Calu3 (cell line): ENCODE measurements at places on chromosomes 2 and 18. TPM values are rescaled to one million over a fixed set of nuclear protein-coding genes. Genes with fewer than 3 reads are reported as not detected.
A peak's percentile ranks its signal among the peaks of the same experiment; 100 is the strongest.

DNA sequence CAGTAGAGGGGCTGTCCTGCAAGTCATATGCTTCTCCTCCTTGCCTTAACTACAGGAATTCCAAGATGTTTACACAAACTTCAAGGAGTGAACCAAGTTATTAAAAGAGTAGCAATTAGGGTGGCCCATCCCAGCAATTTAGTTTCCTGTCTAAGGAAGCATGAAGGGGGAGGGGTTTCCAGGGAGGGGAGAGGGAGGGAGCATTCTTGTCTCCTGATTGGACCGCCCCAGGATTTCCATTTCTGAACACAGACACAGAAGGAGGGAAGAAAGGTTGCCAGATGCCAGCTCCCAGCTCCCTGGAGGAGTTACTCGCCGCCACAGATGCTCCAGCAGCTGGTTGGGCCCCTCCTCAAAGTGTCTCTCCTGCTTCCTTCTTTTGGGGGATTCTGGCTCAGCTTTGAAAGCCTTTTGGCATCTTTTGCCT, 107.6 kb downstream of the TRIB2 start:
- no peaks in the 10 kb centered on the region for H3K36me3 ChIP-seq
- H3K4me3 ChIP-seq, result no peak overlapping the region
- no peak overlapping the region for H3K27ac ChIP-seq
- DNase-seq, result no peak
- H3K4me1 ChIP-seq, result no peaks in the 10 kb centered on the region

DNA sequence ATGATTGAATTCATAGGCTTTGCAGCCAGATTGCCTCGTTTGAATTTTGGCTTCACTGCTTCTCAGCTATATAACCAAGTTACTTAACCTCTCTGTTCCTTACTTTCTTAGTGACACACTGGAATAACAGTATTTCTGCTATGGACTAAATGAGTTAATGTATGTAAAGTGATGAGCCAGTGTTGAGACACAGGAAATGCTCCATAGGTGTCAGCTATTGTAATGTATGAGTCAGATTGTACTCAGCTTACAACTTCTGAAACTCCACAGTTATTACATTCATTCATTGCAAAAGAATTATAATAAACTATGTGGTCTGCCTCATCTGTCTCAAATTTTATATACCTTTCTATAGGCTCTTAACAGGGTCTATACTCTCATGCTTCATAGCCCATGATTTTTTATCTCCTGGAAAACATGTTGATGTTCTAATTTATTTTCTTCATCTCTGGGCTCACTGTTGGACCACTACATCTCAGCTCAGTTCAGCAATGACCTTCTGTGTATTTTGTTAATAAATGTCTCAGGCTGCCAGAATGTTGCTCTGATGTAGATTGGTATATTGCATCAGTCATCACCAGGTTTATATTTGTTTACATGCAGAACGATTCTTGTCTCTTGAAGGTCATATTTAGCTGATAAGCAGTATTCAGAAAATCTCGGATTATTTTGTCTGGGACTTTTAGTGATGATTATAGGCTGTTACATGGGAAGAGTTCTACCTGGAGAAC, 76.2 kb downstream of the MAP3K20 start:
- peak overlapping the region; percentile 39 for H3K27ac ChIP-seq
- no peaks in the 10 kb centered on the region for H3K27me3 ChIP-seq
- peaks cover 17% of the 10 kb centered on the region for H3K4me1 ChIP-seq
- no peak overlapping the region for H3K4me3 ChIP-seq

GRCh38 chr18:26089293-26090129, 902 bp downstream of the SS18 start:
- peak overlapping the region; percentile 99 for H3K4me3 ChIP-seq
- no peak for DNase-seq
- peak overlapping the region; percentile 55 for H3K27ac ChIP-seq
- H3K36me3 ChIP-seq, result peaks cover 35% of the 10 kb centered on the region

Gene CYP26B1
- 3.0 and 5.1 TPM in 2 replicates for total RNA-seq

Gene MOB4
- total RNA-seq, result 28.3 TPM in 2 replicates
